ENCODE measurements at places on chromosomes 6 and 20.

DNA sequence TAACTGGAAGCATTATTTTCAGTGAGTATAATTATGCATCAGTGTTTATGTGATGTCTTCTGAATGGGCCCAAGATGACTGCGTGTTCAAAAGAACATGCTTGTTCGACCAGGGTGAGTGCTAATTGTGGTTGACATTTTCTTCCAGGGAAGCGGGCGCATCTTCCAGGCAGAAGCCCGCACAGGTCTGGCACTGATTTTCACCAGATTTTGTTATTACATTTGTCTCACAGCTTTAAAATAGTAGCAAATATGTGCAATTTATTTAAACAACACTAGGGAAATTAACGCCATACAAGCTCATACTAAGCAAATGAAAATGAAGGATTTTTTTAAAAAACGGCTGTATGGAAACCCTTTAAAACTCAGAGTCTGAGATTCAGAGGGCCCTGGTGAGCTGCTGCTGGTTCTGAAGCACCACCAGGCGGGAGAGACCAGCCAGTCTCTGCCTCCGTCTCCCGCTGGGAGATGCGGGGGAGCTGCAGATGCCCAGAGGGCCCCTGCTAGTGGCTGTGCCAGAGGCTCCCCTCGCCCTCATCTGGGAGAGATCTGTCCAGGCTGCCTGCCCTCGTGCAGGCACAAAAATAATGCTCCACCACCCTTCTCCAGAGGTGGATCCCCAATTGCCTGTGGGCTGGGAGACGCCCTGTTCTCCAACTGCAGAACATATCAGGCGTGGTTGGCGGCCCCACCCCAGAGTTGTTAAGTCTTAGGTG, 297.0 kb downstream of the TAF4 start:
- no peak for DNase-seq

DNA sequence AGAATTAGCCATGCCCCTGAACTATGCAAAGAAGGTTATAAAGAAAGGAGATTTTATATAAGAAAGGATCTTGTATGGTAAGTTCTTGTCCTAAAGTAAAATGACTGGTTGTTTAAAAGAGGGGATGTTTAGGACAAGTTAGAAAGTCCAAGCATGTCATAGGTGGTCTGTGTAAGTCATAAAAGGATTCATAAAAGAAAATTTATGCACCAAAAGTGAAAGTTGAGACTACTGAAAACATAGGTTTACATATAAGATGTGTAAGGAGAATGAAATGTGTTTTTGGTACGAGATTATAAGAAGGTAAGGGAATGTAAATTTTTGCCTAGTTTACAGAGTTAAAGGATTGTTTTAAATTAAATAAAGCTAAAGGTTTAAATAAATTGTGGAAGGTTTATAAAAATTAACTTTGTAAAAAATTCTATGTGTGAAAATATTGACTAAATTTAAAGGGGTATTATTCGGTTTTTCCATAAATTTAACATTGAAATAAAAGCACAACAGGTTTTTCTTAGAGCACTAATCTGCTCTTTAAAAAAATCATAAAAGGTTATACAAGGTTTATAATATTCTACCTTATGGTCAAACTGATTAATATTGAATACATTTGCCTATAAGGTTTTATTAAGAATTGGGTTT, 93.6 kb upstream of the UST start:
- DNase-seq: no peak

DNA sequence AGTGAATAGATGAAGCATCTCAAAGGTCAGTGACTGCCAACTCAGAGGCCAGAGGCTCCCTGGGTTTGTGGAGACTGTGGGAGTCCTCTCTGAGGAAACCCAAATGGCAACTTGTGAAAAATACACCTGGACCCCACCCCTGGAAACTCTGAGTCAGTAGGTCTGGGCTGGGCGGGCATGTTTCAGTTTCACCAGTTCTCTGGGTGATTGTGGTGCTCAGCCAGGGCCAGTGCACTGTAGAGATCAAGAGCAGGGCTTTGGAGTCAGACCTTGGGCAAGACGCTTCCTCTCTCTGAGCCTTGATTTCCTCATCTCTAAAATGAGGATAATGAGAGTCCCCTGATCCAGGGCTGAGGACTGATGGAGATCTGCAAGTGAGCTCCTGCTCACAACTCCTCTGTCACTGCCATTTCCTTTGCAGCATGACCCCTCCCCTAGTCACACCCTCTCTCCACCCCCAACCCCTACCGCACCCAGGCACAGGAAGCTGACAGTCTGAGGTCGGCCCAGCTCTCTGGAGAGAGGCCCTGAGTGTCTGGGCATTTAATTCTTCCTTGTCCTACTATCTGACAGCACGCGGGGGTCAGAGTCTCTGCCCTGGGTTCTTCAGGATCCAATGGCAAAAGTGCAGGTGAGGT, 5.1 kb downstream of the DEF6 start:
- DNase-seq: no peak

GRCh38 chr6:123990376-123990775, 186.7 kb downstream of the NKAIN2 start:
- DNase-seq: no peak

- DNase-seq: peak; percentile 43
These were observed 1.6 kb downstream of the ZMYND8 start for GRCh38 chr20:47354714-47355488.

- DNase-seq: no peak
These were observed 61.5 kb downstream of the YTHDF1 start for GRCh38 chr20:63154395-63154794.
